Body of pancreas (tissue), 4 donors: ENCODE measurements at places on chromosomes 6 and 20. TPM values are rescaled to one million over a fixed set of nuclear protein-coding genes. Genes with fewer than 3 reads are reported as not detected.

Gene TRIM38
- 3.9 TPM for total RNA-seq

Gene CLPSL1
- total RNA-seq = 11.9 TPM

Gene IRF4
- 0.26 TPM for total RNA-seq

Gene EFCAB8
- total RNA-seq = not detected

Gene ADGB
- total RNA-seq = not detected

Gene TRIM31
- 0.26 TPM for total RNA-seq

Gene MRAP2
- 3.6 TPM for total RNA-seq

Gene HINT3
- total RNA-seq = 8.8 TPM

DNA sequence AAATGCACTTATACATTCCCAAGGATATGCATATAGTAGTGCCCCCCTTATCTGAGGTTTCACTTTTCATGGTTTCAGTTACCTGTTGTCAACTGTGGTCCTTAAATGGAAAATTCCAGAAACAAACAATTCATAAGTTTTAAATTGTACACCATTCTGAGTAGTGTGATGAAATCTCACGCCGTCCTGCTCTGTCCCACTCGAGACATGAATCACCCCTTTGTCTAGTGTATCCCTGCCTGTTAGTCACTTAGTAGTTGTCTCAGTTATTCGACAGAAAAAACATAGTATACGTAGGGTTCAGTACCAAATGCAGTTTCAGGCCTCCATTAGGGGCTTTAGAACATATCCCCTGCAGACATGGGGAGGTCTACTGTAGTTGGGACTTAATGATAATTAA is 57.0 kb downstream of the MAP1LC3A start:
- H3K4me1 ChIP-seq = no peaks in the 10 kb centered on the region
- H3K27me3 ChIP-seq = no peaks in the 10 kb centered on the region

GRCh38 chr6:15073344-15073789 is 172.5 kb upstream of the JARID2 start:
- H3K27ac ChIP-seq = no peak overlapping the region
- no peak for DNase-seq
- H3K27me3 ChIP-seq = no peaks in the 10 kb centered on the region
- no peaks in the 10 kb centered on the region for H3K36me3 ChIP-seq

GRCh38 chr6:15904651-15905376 is 224.1 kb upstream of the MYLIP start:
- H3K36me3 ChIP-seq = no peaks in the 10 kb centered on the region
- no peaks in the 10 kb centered on the region for H3K27me3 ChIP-seq
- H3K4me1 ChIP-seq = peaks cover 6% of the 10 kb centered on the region
- H3K27ac ChIP-seq = no peak overlapping the region

- peak overlapping the region; percentile 69 for H3K27ac ChIP-seq
- H3K4me3 ChIP-seq = no peak overlapping the region
- no peaks in the 10 kb centered on the region for H3K36me3 ChIP-seq
- no peaks in the 10 kb centered on the region for H3K27me3 ChIP-seq
- DNase-seq = no peak
- H3K4me1 ChIP-seq = peaks cover 41% of the 10 kb centered on the region
Observed at GRCh38 chr20:57394121-57395082, 3.2 kb downstream of the RBM38 start.

GRCh38 chr20:47708953-47709833 is 76.1 kb downstream of the SULF2 start:
- H3K27me3 ChIP-seq = no peaks in the 10 kb centered on the region
- no peak overlapping the region for H3K27ac ChIP-seq
- H3K4me1 ChIP-seq = peaks cover 18% of the 10 kb centered on the region
- DNase-seq = no peak
- no peaks in the 10 kb centered on the region for H3K36me3 ChIP-seq

- DNase-seq = no peak
- no peaks in the 10 kb centered on the region for H3K27me3 ChIP-seq
- H3K4me3 ChIP-seq = no peak overlapping the region
- no peak overlapping the region for H3K27ac ChIP-seq
Observed at GRCh38 chr20:52410182-52410647, 218.6 kb upstream of the ZFP64 start.

GRCh38 chr20:39291301-39291700 is 329.2 kb downstream of the DHX35 start:
- no peaks in the 10 kb centered on the region for H3K36me3 ChIP-seq
- no peaks in the 10 kb centered on the region for H3K4me1 ChIP-seq
- no peaks in the 10 kb centered on the region for H3K27me3 ChIP-seq
- H3K27ac ChIP-seq = no peak overlapping the region

GRCh38 chr6:28446818-28447511 is 3.7 kb upstream of the ZSCAN23 start:
- peaks cover 12% of the 10 kb centered on the region for H3K4me1 ChIP-seq
- peaks cover 15% of the 10 kb centered on the region for H3K27me3 ChIP-seq
- H3K4me3 ChIP-seq = no peak overlapping the region
- no peak overlapping the region for H3K27ac ChIP-seq

- DNase-seq = no peak
- H3K4me3 ChIP-seq = no peak overlapping the region
- no peaks in the 10 kb centered on the region for H3K36me3 ChIP-seq
- no peaks in the 10 kb centered on the region for H3K4me1 ChIP-seq
- no peak overlapping the region for H3K27ac ChIP-seq
Observed at GRCh38 chr20:23007886-23008655, 27.0 kb upstream of the SSTR4 start.

DNA sequence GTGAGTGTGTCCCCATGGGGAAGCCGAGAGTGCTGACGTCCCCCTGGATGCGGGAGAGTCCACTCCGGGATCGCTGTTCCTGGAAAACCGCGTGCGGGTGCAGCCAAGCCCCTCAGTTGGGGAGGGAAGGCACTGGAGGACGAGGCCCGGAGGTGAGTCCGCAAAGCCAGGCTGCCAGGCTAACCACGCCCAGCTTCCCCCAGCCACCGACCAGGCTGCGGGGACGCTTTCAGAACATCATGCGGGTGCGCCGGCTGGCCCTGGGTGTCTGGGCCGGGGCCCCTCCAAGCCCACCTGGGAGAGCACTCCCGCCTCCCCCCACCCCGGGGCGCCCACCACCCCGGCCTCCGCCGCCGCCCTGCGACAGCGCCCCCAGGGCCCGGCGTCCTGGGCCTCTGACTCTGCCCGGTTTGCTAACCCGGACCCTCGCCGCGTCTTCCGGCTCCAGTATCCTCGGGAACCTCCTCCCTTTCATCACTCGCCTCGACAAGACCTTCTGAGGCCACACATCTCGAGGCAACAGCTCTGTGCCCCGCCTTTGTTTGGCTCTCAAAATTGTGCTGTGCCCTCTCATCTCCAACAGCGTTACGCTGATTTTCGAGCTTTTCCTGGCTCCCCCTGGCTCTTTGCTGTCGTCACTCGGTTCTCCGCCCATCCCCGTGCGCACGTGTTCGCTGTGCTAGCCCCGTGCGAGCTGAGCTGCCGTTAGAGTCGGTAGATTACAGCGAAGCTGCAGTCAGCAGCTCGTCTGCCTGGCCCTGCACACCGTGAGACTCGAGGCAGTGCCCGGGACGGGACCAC is 47.1 kb upstream of the ENTPD6 start:
- H3K27ac ChIP-seq = no peak overlapping the region
- H3K27me3 ChIP-seq = no peaks in the 10 kb centered on the region
- H3K4me1 ChIP-seq = peaks cover 9% of the 10 kb centered on the region
- no peaks in the 10 kb centered on the region for H3K36me3 ChIP-seq
- peak; percentile 61 for DNase-seq

DNA sequence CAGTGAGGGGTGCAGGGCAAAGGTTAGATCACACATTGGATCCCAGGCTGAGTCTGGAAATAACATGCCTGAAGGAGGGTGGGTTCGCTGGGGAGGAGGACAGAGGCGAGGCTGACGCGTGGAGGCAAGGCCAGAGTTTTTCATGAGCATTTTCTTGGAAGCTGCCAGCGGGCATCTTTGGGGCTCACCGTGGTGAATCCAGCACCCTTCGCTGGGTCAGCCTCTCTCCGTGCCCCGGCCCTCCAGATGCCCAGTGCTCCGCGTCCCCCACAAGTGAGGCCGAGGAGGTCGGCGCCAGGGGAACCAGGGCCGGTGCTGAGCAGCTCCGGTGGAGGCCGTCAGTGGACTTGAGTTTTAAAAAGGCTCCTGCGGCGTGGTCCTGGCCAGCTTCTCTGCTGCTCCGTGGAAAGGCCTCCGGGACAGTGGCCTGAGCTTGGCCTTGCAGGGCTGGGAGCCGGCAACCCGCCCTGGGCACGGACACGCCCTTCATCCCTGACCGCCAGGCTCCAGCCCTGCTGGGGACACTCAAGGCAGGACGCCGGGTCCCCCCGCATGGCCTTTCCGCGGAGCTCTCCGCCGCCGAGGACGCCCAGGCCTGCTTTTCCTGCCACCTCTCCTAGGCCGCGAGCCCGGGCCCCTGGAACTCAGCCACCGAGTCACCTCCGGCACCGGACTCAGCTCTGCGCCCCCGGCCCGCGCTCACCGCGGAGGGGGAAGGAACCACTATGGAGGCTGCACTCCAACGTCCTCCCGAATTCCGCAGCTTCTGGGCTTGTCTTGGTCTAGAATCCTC is 114.3 kb downstream of the THBS2 start:
- no peak overlapping the region for H3K27ac ChIP-seq
- H3K27me3 ChIP-seq = no peaks in the 10 kb centered on the region
- H3K4me1 ChIP-seq = no peaks in the 10 kb centered on the region
- H3K4me3 ChIP-seq = no peak overlapping the region

DNA sequence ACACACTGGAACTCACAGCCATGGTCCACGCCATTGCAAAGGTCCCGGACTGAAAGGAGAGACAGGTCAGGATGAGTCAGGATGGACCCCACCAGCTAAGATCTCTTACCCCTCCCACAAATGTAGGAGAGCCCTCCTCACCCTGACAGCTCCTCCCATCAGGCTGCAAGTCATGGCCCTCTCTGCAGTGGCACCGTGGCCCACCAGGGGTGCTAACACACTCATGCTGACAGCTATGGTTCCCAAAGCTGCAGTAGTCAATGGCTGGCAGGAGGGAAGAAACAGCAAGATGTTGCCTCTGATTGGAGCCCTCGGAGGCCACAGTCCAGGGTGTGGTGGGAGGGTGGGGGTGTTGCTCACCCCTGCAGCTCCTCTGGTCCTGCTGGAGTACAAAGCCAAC is 5.7 kb upstream of the RBPJL start:
- no peak overlapping the region for H3K27ac ChIP-seq
- no peaks in the 10 kb centered on the region for H3K36me3 ChIP-seq
- no peak for DNase-seq
- no peaks in the 10 kb centered on the region for H3K27me3 ChIP-seq
